ENCODE measurements at places on chromosomes 4 and X. TPM values are rescaled to one million over a fixed set of nuclear protein-coding genes. Genes with fewer than 3 reads are reported as not detected.

The NALF2 gene
- total RNA-seq, result 0.10 TPM

The PAGE5 gene
- total RNA-seq, result not detected

The CTAG1A gene
- total RNA-seq, result not detected

The ITIH6 gene
- total RNA-seq, result 0.10 TPM

The SASH3 gene
- 3.0 TPM for total RNA-seq
